ENCODE measurements at places on chromosomes 2 and 18. TPM values are rescaled to one million over a fixed set of nuclear protein-coding genes. Genes with fewer than 3 reads are reported as not detected.

Gene ZSWIM2
- polyA plus RNA-seq = 0.45 TPM

Gene TTN
- 6.1 TPM for polyA plus RNA-seq

Gene PROKR1
- not detected for polyA plus RNA-seq

Gene RGPD4
- 0.02 TPM for polyA plus RNA-seq

Gene LAMA3
- 27.8 TPM for polyA plus RNA-seq

Gene TM4SF20
- 9.3 TPM for polyA plus RNA-seq

Gene MLPH
- 6.7 TPM for polyA plus RNA-seq

Gene SNTG2
- polyA plus RNA-seq = not detected

Gene AGXT
- polyA plus RNA-seq = 157 TPM

Gene ERMN
- 0.64 TPM for polyA plus RNA-seq

Gene BZW1
- 133 TPM for polyA plus RNA-seq

Gene ARMC9
- 15.9 TPM for polyA plus RNA-seq

Gene DAW1
- 0.63 TPM for polyA plus RNA-seq

Gene RGPD3
- not detected for polyA plus RNA-seq

Gene CXCR4
- polyA plus RNA-seq = 2.4 TPM

Gene DAPL1
- polyA plus RNA-seq = not detected

Gene APCDD1
- polyA plus RNA-seq = 114 TPM

Gene PELI1
- polyA plus RNA-seq = 32.6 TPM

Gene SERPINB5
- polyA plus RNA-seq = not detected

Gene RBKS
- 7.2 TPM for polyA plus RNA-seq

Gene MYCN
- 10.8 TPM for polyA plus RNA-seq

Gene CTAGE1
- 0.60 TPM for polyA plus RNA-seq

Gene FHOD3
- polyA plus RNA-seq = 1.4 TPM

Gene GREB1
- 3.3 TPM for polyA plus RNA-seq

Gene LCT
- 0.51 TPM for polyA plus RNA-seq

Gene IL18R1
- 19.7 TPM for polyA plus RNA-seq

Gene SCG2
- polyA plus RNA-seq = 23.0 TPM

Gene FAM210A
- 13.9 TPM for polyA plus RNA-seq

Gene AMER3
- 0.05 TPM for polyA plus RNA-seq

Gene NEB
- 0.75 TPM for polyA plus RNA-seq

Gene ARHGAP15
- not detected for polyA plus RNA-seq
